Stimulated activated CD8-positive, alpha-beta memory T cell treated with anti-CD3 and anti-CD28 coated beads, Interleukin-7, amount 100 ng/mL, for 1 hour (primary cell): ENCODE measurements at places on chromosomes 16 and 17.
A peak's percentile ranks its signal among the peaks of the same experiment; 100 is the strongest.

GRCh38 chr17:11825572-11826209, 171.6 kb downstream of the ZNF18 start:
- no peak for DNase-seq

- no peak for DNase-seq
Observed at GRCh38 chr16:20114356-20114755, 40.7 kb upstream of the GPR139 start.

- DNase-seq: no peak
Observed at GRCh38 chr16:57141822-57142631, 43.8 kb downstream of the PSME3IP1 start.

- DNase-seq: no peak
Observed at GRCh38 chr16:75382611-75383010, 50.7 kb downstream of the CFDP1 start.

GRCh38 chr17:42392692-42393415, 4.6 kb upstream of the STAT3 start:
- DNase-seq: no peak

- DNase-seq: peak; percentile 61
Observed at GRCh38 chr16:711548-712320, 3.2 kb upstream of the METRN start.

- DNase-seq: peak; percentile 8
Observed at GRCh38 chr17:17682293-17682736, 1.1 kb downstream of the RAI1 start.

GRCh38 chr16:7137560-7138330, 194.9 kb upstream of the RBFOX1 start:
- no peak for DNase-seq
